ENCODE measurements at places on chromosomes 7 and 10.

- DNase-seq: no peak
These were observed 71.7 kb downstream of the TMEM178B start for GRCh38 chr7:141145630-141145982.

DNA sequence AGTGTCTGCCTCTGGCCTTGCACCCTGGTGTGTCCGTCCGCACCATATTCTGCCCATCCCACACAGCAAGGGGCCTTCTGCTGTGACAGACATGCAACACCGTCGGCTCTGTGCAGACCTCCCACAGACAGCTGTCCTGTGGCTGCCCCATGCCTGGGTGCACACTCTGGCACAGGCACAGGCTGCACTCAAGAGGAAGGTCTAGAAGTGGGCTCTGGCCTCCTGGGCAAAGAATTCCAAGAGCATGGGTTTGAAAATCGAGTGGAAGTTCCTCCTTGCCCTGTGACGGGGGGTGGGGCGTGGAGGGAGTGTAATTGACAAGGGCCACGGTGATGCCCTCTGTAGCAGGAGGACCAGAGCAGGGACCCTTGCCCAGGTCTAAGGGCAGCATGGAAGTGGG is 4.3 kb upstream of the LOXL4 start:
- no peak for DNase-seq

DNA sequence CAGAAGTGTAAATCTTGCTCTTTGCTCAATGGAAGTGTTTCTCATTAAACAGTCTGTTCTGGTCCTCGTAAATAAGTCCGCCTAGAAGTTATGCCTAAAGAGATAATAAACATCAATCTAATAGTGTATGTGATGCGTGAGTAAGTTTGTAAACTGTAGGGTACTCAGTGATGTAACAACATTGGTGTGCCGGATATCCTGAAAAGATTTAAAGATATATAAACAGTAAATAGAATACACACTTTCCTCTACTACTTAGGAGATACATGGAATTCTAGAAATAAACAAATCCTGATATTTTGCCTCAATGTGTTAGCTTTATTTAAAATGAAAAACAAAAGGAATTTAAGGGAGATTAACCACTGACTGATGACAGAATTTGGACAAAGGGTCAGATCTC is 123.5 kb downstream of the AHR start:
- DNase-seq: no peak

- DNase-seq: no peak
These were observed 857 bp upstream of the FOXP2 start for GRCh38 chr7:114413761-114414155.

DNA sequence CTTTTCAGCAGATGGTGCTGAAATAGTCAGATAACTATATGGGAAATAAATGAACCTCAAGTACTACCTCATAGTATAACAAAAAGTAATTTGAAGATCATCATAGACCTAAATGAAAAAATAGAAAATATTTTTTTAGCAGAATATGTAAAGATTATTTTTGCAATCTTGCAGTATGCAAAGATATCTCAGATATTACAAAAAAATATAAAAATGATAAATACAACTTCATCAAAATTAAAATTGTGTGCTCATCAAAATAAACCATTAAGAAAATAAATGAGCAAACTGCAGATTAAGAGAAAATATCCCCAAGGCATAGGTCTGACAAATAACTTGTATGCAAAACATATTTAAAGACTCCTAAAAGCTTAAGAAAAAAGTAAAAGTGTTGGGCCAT is 83.4 kb upstream of the KCND2 start:
- DNase-seq: no peak

GRCh38 chr7:99120916-99121315 is 23.0 kb downstream of the SMURF1 start:
- no peak for DNase-seq

- DNase-seq: no peak
These were observed 90.4 kb downstream of the KCND2 start for GRCh38 chr7:120363414-120363813.

GRCh38 chr10:11165591-11166543 is 148.2 kb downstream of the CELF2 start:
- peak; percentile 69 for DNase-seq

GRCh38 chr10:35359056-35359455 is 22.7 kb downstream of the CCNY start:
- no peak for DNase-seq

GRCh38 chr7:112005205-112005775 is 200.9 kb downstream of the DOCK4 start:
- no peak for DNase-seq

GRCh38 chr10:47165168-47165710 is 134.8 kb upstream of the GDF10 start:
- DNase-seq: no peak

- DNase-seq: no peak
These were observed 75.7 kb downstream of the DNAJC1 start for GRCh38 chr10:21927631-21928353.

- no peak for DNase-seq
These were observed 120.8 kb upstream of the HPS1 start for GRCh38 chr10:98567391-98568133.

DNA sequence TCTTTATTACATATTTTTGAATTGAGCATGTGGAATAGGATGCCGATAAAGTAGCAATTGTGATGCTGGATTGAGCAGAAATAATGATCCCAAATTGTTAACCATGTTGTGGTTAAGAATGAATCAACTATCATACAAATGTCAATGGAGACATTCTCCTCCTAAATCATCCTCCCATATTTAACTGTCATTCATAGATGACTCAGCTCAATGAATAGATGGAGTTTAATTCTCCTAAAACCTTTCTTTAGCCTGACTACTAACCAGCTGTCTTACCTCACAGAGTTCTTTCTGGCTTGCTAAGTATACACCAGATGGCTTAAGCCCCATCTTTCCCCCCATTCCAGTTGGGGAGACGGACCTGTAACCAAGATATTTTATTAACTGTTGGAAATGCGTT is 23.4 kb upstream of the NPS start:
- no peak for DNase-seq

GRCh38 chr10:28470873-28471651 is 61.9 kb upstream of the WAC start:
- no peak for DNase-seq

GRCh38 chr7:158613481-158613880 is 25.9 kb upstream of the PTPRN2 start:
- no peak for DNase-seq

Data from inflammatory macrophage treated with lipopolysaccharide for 4 hours (primary cell).